ENCODE measurements at places on chromosomes 1 and 21. TPM values are rescaled to one million over a fixed set of nuclear protein-coding genes. Genes with fewer than 3 reads are reported as not detected.

DNA sequence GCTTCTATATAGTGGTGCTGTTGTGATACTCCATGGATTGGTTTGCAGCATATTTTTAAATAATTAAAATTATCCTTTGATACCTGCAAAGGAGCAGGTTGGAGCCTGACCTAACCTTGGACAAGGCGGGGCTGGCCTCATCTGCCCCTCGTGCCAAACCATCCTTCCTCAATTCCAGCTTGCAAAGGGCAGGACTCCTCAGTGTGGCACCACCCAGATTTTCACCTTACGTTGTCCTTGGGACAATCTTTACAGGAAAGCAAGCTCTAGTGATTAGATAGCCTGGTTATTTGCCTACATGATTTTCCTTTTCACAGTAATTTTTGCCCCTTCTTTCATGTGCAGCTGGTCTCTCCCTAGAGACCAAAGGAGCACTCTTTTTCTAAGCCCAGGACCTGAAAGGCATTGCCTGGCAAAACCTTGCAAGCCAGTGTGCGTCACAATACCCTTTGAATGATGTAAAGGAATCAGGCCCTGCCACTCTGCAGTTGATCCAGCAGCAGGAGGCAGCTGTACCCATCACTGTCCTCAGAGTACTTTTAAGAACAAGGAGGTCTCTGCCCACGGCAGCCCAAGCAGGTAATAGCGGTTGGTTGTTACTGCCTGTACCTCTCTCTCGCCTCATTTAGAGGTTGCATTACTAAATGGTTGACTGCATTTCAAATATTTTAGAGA lies 99.4 kb downstream of the ADSS2 start:
- no peak for DNase-seq

Gene NR1I3
- total RNA-seq, result not detected

DNA sequence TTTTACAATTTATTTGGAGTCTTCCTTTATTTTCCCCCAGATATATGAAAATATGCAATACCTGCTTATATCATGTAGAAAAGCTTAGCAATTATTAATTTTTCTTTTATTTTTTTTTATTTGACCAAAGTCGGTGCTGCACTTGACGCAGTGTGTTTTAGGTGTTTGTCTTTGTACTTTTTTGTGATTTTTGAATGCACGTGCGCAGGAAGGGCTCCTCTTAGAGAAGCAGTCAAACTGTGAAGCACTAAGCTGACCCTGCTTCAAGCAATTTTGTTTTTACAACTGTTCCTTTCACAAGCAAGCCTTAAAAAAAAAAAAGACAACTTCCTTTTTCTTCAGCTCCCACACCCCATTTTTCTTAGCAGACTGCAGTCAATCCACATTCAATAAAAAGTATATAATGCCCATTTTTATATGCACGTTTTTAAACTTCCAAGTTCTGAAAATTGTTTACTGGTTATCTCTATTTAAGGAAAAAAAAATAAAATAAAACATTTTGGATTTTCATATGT lies 267.4 kb downstream of the TM2D1 start:
- no peak for DNase-seq

Gene NECTIN4
- 0.58 TPM for total RNA-seq

Gene PRKAA2
- total RNA-seq, result 0.78 TPM

- no peak for DNase-seq
Observed at GRCh38 chr1:33966346-33967141, 102.7 kb downstream of the HMGB4 start.

GRCh38 chr21:32377506-32377905 lies 15.3 kb downstream of the URB1 start:
- DNase-seq, result no peak

Gene APCS
- not detected for total RNA-seq

Gene SLC44A5
- 1.6 TPM for total RNA-seq

GRCh38 chr1:1213345-1214265 lies at the start of gene TNFRSF4:
Gene TNFRSF4, minus strand, starts transcription at chr1:1214153. Its CDS starts 26 bp downstream, at chr1:1214127.
- DNase-seq, result no peak

DNA sequence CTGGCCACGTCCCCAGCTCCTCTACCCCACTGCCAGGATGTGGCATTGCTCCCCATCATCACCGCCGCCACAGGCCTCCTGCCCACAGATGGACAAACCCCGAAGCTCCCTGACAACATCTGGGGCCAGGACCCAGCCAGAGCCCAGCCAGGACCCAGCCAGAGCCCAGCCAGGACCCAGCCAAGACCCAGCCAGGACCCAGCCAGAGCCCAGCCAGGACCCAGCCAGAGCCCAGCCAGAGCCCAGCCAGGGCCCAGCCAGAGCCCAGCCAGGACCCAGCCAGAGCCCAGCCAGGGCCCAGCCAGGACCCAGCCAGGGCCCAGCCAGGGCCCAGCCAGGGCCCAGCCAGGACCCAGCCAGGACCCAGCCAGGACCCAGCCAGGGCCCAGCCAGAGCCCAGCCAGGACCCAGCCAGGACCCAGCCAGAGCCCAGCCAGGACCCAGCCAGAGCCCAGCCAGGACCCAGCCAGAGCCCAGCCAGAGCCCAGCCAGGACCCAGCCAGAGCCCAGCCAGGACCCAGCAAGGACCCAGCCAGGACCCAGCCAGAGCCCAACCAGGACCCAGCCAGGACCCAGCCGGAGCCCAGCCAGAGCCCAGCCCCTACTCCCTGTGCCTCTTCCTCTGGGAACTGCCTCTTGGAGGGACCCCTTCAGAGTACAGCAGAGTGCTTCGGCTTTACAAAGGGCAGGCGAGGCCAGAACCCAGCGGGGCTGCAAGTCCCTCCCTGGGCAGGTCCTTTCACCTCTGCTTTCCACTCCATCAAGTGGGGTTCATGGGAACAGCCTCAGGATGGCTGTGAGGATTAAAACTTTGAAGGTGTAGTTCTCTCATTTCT lies 43.7 kb downstream of the DISP3 start:
- no peak for DNase-seq

- no peak for DNase-seq
Observed at GRCh38 chr1:19654886-19655717, 9.6 kb upstream of the HTR6 start.

- DNase-seq, result no peak
Observed at GRCh38 chr1:243346468-243346867, 90.6 kb downstream of the SDCCAG8 start.

- DNase-seq, result peak; percentile 49
Observed at GRCh38 chr1:100924212-100924611, 28.3 kb downstream of the SLC30A7 start.

DNA sequence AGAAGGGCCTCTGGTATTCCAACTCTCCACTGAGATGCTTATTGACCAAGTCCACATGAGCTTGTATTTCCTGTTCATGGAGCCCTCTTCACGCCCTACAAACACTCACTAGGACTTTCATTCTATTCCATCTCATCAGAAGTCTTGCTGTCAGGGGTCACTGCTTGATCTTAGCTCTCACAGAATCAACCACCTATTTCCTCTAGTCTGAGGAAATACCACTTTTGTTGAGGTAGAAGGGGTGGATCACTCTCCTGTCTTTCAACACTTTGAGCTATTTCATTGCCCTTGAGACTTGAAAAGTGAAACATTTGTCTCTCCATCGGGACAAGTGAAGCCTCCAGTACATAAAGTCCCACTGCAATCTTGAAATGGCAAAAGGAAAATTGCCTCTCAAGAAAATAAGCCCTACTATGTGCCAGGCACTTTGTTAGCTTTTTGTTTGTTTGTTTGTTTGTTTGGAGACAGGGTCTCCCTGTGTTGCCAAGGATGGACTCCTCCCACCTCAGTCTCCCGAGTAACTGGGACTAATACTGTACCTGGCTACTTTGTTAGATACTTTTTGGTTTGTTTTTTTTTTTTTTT lies 19.8 kb upstream of the FAM110D start:
- DNase-seq, result no peak

All from endothelial cell of umbilical vein (primary cell).